Vein endothelial cell (primary cell): ENCODE measurements at places on chromosomes 2 and 18. TPM values are rescaled to one million over a fixed set of nuclear protein-coding genes. Genes with fewer than 3 reads are reported as not detected.

FBLN7 gene
- total RNA-seq: 1.1 and 4.6 TPM in 2 replicates

RPL31 gene
- 759 and 1,275 TPM in 2 replicates for total RNA-seq

GPR45 gene
- total RNA-seq: not detected in 2 replicates

PLEK gene
- under 0.01 and 0.10 TPM in 2 replicates for total RNA-seq

KIAA2012 gene
- not detected in 2 replicates for total RNA-seq

COL4A3 gene
- total RNA-seq: not detected in 2 replicates

ELOA2 gene
- total RNA-seq: not detected in 2 replicates

NCKAP5 gene
- 0.96 and 2.0 TPM in 2 replicates for total RNA-seq

TMEM214 gene
- 53.2 and 73.8 TPM in 2 replicates for total RNA-seq

ASB18 gene
- total RNA-seq: not detected in 2 replicates
